ENCODE measurements at places on chromosomes 2 and 18.
A peak's percentile ranks its signal among the peaks of the same experiment; 100 is the strongest.

DNA sequence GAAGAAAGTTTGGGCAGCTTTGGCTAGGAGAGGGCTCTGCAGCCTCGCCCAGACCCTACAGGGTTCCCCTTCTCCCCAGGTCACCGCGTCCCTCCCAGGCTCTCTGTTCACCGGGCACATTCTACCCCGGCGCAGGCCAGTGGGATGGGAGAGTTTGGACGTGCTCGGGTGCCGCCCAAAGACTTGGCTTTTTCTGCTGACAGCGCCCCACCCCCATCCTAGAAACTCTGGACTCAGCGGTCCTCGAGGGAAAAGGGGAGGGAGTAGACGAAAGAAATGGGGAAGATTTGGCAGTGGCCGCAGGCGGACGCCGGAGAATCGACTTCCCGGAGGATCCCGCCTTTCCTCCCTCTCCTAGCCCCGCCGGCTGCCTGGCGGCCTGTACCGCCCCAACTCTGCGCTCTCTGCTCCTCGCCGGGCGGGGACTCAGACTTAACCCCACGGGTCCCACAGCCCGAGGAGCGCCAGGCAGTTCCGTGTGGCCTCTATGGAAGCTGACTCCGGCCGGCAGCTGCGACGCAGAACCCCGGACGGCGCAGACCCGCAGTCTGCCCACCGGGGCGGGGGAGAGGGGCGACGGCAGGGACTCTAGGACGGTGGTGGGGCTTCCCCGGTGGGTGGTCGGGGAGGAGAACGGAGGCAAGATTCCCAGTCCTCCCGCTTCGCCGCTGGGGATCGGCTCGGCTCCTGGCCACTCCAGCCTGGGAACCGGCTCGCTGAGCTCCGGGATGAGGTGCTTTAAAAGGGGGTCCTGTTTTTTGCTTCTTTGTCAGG is 863 bp upstream of the SIX2 start:
- no peak for DNase-seq

- no peak for DNase-seq
Observed at GRCh38 chr18:56723706-56724105, 72.5 kb downstream of the WDR7 start.

GRCh38 chr2:240514631-240515030 is 43.2 kb downstream of the ANKMY1 start:
- no peak for DNase-seq

GRCh38 chr2:118095610-118096009 is 7.3 kb downstream of the INSIG2 start:
- DNase-seq, result no peak

DNA sequence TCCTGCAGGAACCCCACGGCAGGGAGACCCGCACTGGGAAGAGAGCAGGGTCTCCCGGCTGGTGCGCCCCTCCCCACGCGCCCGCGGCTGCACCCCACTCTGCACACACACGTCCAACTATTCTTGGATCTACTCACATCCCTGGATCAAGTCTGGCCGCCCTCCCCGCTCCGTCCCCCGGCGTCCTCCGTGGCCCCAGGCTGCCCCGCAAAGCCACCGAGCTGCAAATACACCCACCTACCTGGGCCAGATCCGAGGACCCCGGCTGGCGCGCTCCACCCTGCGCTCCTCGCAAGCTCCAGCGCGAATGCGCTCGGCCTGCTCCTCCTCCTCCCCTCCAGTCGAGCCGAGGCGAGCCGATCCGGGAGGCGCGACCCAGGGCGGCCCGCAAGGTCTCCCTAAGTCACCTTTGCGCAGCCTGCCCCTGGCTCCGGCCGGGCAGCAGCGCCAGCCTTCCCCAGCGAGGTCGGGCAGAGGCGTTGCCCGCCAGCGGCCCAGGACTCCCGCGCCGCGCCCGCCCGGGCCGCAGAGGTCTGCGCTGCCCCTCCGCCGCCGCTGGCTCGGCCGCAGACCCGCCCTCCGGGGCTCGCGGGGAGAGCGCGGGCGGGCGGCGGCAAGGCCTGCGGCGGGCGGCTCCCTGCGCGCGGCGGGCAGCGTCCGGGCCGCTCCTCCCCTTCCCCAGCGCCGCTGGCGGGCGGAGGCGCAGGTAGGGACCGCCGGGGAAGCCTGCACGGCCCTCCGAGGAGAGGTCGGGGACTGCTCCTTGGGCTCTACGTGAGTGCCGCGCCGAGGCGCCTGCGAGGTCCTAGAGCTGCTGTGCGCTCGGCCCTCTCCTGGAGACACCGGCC is 126.0 kb downstream of the OSBPL1A start:
- no peak for DNase-seq

GRCh38 chr18:75529394-75529793 is 101.9 kb upstream of the SMIM21 start:
- DNase-seq, result no peak

GRCh38 chr2:41496908-41497307 is 550.9 kb upstream of the PKDCC start:
- no peak for DNase-seq

DNA sequence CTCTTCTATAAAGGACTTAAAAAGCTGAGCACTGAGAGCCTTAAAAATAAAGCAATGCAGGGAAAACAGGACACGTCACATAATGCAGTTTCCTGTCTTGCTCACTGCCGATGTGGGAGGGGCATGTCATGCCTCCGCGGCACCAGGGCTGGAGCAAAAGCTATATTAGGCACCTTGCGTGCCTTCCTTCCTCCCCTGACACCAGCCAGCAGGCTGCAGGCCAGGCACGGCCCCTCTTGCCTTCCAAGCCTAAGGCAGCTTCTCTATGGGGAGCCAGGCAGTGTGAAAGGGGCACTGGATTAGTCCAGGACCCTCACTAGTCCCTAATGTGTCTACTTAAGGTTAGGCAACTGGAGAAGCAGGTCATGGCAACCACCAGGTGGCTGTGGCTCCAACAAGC is 26.3 kb downstream of the MRPL35 start:
- peak; percentile 38 for DNase-seq

GRCh38 chr2:45885171-45885621 is 233.7 kb downstream of the PRKCE start:
- DNase-seq, result no peak

DNA sequence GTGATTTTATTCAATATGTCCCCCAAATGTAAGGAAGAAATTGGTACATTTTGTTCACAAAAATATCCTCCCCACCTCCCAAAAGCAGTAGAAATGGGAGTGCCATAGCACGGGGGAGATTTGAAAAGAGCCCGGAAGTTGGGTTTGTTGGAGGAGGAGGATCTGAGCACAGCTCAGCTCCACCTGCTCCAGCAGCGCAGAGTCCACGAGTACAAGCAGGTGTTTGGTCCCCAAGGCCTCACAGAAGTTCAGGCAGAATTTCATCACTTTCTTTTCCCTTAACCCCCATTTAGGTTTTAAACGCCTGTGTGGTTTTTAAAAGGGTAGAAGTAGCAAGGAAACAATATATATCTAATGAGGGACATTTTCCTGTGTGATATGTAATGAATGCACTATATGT is 56.0 kb downstream of the TRAPPC12 start:
- no peak for DNase-seq

DNA sequence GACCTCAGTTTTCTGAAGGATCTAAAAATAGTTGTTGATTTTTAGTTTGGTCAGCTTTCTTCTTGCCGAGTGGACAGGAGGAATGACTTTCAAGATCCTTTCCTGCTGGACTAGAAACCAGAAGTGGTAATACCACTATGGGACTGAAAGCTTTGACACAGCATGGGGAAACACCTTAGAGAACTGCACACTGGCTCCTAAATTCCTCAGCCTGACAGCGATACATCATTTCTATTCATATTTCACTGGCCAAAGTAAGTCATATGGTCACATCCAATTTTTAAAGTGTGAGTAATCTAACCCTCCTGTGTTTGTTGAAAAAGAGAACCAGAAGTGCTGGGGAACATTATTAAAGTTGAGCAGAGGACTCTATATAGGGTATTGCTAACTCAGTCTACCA is 244.7 kb upstream of the MMADHC start:
- no peak for DNase-seq

GRCh38 chr2:127695491-127696472 is 5.5 kb upstream of the SFT2D3 start:
- no peak for DNase-seq

- no peak for DNase-seq
Observed at GRCh38 chr2:10414591-10414990, 33.5 kb downstream of the ODC1 start.

- no peak for DNase-seq
Observed at GRCh38 chr2:152485954-152486736, 151.2 kb downstream of the FMNL2 start.

GRCh38 chr2:128413718-128414341 is 95.2 kb upstream of the HS6ST1 start:
- DNase-seq, result no peak

GRCh38 chr2:63432373-63432772 is 155.9 kb downstream of the WDPCP start:
- DNase-seq, result no peak

DNA sequence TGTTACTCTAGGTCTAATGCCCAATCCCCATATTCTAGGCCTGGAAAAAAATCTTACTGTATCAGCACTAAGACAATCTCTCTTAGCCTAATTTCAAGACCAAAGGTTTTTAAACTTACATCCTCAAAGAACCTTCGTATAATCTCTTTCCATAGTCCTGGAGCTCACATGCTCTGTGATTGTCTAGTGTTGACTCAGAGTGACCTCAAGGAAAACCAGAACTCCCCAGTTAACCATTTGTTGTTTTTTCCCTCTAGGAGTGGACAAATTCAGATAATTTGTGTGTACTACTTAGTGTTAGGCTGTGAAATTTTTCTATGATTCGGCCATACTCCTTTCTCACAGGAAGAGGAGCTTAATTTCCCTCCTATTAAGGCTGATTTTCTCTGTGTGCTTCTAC is 536.1 kb downstream of the SLC4A3 start:
- no peak for DNase-seq

GRCh38 chr18:24678107-24678506 is 217.7 kb downstream of the HRH4 start:
- no peak for DNase-seq

DNA sequence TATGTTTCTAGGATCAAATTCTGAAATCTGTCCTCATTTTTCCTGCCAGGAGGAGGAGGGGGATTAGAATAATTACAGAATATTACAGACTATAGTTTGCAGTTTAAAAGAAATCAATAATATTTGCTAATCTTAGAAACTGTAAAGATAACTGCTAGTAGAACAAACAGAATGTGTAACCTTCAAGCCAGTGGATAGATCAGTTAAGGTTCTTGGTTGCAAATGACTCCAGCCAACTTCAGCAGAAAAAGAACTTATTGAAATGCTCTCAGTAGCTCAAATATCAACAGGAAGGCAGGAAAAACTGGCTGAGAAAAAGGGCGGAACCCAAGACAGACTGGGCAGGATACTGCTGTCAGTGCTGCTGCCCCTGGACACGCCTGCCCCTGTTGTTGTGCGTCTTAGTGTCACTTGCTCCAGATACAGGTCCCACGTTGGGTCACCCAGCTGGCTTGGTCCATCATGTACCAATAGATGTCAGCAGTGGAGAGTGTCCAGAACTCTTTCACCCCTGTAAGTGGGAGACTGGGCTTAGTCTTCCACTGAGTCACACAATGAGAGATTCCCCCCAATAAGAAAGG is 10.2 kb downstream of the NMUR1 start:
- DNase-seq, result no peak

DNA sequence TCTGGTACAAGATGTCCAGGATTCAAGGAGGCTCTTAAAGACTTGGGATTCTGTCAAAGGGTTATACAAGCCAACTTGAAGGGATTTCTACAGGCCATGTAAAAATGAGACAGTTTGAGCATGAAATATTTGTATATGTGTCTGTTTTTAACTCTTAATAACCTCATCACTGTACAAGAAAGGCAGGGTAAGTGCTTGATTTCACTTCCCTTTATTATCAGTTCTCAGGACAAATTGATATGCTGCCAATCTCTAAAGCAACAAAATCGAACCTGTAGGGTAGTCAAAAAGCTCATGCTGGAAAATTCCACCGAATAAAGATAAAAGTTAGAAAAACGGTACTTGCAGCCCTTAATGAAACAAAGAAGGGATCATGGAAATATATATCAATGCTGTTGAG is 14.1 kb downstream of the COPS8 start:
- no peak for DNase-seq

- no peak for DNase-seq
Observed at GRCh38 chr18:55119434-55119833, 160.2 kb upstream of the CCDC68 start.

GRCh38 chr2:57141269-57141668 is 905.3 kb upstream of the VRK2 start:
- no peak for DNase-seq

DNA sequence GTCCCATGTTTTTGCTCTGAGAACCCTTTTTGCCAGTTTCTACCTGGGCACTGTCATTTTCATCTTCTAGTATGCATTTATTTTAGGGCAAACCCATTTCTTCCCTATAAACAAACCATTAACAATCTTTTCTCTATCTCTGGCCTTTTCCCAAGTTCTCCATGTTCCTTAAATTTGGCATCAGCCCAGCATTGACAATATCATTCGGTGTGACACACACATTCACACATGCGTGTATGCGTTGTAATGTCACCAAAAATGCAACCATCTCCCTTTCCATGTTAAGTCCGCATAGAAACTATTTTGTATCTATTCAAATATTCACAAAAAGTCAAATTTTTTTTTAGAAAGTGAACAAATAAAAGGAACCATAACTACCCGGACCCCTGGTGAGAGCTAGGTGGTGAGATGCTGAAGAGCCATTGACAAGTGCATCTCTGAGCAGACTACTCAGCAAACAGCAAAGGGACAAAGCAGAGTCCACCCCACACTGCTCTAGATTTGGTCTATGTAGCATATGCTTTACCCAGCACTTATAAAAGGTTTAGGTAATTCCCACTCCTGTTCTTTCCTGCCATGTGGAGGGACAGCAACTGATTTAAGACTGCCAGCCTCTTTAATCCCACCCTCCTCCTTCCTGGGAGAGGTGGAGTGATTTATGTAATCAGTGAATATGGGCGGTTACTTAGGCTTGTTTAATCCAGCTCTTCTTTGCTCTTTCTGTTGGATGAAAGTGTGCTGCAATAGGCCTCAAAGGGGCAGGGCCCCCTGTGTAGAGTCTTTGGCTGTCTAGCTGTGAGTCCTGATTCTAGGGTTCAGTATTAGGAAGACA is 124.1 kb downstream of the METTL8 start:
- DNase-seq, result no peak

GRCh38 chr18:44683556-44683955 is 2.9 kb downstream of the SETBP1 start:
- no peak for DNase-seq

DNA sequence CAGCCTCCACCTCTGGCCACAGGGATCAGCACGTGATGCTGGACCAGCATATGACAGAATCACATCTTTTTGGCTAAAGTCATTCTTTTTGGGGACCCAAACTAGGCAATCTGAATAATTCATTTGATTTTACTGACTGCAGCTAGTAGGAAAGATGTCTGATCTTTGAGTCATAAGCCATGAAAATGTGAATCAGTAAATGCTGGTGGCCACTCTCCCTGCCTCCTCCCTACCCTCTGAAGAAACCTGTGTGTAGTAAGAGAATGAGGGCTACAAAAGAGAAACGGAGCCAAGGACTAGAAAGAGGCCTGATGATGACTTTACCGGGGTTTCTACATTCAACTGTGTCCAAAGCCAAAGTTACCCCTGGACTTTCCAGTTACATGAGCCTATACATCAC is 10.1 kb upstream of the LRPPRC start:
- no peak for DNase-seq

- DNase-seq, result no peak
Observed at GRCh38 chr2:98157557-98157956, 70.6 kb downstream of the VWA3B start.

GRCh38 chr2:196481324-196481697 is 158.2 kb upstream of the CCDC150 start:
- DNase-seq, result no peak

- DNase-seq, result no peak
Observed at GRCh38 chr18:24727685-24728084, 267.2 kb downstream of the HRH4 start.
